Spleen (tissue), 13 donors: ENCODE measurements at places on chromosomes 11 and 22. TPM values are rescaled to one million over a fixed set of nuclear protein-coding genes. Genes with fewer than 3 reads are reported as not detected.

DNA sequence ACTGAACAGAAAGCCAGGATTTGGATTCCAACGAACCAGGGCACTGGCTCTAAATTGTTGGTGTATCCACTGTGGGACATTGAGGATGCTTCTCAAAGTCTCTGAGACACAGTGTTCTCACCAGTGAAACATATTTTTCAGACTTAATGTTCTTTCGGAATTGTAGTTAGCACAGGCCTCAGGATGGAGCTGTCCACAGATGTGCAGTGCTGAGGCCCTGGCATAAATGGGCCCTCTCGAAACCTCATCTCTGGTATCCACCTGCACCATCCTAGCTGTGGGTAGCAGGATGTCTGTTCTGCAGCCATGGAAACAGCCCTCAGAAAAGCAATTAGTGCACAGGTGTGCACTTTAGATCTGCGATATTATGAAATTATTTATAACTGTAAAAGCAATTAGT lies 656.8 kb downstream of the TBC1D22A start:
- no peak for DNase-seq

DNA sequence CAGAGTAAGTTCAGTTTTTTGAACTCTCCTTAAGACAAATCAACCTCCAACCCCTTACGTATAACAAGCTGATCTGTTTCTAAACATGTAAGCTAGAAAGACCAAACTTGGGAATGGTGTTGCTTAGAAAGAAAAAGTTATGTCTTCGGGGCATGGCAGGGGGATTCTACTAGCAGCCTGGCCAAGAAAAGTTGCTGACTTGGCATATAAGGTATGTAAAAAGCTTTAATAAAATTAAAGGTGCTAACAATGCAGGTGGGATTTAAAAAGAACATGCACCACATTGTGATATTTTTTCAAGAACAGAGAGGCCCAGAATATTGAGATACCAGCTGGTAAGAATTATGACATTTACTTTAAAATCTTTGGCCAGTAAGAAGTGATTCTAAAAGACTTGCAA lies 411.4 kb upstream of the CCDC90B start:
- DNase-seq: no peak

Gene XKR3
- not detected for total RNA-seq

Gene EI24
- 57.5 TPM for total RNA-seq

DNA sequence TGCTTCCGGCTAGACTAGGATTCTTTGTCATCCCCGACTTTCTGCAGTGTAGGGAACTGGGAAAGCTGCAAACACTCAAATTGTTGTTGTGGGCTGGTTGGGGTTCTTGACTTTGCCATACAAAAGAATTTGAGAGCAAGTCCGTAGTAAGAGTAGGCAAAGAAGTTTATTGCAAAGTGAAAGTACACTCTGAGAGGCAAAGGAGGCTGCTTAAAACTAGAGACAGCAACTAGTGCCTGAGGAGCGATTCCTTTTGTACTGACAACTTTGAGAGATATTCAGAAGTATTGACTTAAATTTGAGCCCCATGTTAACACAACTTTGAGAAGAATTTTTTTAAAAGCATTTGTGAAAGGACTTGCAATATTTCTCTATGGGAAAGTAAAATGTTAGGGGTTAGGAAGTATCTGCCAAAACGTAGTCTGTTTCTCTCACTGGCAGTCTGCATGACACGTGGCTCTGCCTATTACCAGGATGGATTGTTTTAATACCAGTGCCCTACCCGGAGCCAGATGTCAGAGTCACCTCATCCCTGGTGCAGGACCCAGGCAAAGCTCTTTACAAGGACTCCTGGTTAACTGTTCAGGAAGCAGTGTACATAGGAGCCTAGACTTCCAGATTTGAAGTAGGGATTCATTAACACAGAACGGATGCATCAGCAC lies 85.0 kb upstream of the CLPB start:
- no peak for DNase-seq

Gene RAG1
- 12.6 TPM for total RNA-seq

Gene TCN1
- 12.8 TPM for total RNA-seq

Gene C1QTNF6
- 8.7 TPM for total RNA-seq

- peak; percentile 10 for DNase-seq
These were observed 110.9 kb upstream of the GRK3 start for GRCh38 chr22:25453557-25453956.

DNA sequence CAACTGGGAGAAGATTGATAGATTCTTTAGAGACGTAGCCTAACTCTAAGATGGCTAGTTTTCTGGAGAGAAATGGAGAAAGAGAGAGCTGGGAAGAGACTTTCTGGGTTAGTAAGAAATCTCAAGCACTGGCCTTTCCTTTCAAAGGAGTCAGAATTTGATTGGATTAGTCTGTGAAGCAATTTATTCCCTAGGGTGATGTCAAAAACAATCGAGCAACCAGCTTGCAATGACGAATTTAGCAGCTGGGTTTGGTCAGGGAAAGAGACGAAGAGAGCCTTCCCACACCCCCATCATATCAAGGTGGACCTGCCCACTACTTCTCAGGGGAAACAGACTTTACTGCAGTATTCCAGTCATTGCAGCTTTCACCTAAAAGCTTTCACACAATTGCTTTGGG lies 10.8 kb downstream of the KRTAP5-6 start:
- peak; percentile 9 for DNase-seq

DNA sequence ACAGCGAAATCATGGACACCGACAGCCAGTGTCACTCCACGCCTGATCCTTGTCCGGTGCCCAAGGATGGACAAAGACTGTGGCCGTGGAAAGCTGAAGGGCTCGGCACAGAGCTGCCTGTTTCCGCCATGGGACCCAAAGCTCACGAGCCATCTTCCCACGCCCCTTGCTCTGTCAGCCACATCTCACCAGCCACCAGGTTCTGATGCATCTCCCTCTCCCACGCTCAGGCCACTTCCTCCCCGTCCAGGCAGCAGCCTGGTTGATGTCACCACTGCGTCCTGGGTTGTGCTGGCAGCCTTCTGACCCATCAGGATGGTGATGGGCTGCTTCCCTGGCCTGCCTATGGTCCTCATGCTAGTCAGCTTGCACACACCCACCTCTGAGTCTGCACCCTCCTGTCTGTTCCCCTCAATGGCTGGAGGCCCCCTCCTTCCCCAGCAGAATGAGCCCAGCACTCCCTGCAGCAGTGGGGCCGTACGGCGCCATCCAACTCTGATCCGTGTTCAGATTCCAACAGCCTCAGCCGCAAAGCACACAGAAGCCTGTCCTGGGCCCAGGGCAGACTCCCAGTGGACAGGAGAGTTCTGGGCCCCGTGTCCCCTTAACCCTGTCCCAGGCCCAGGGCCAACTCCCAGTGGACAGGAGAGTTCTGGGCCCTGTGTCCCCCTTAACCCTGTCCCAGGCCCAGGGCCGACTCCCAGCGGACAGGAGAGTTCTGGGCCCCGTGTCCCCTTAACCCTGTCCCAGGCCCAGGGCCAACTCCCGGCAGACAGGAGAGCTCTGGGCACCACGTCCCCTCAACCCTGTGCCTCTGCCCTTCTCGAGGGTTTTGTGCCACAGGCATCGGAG lies 259.5 kb downstream of the BRD1 start:
- DNase-seq: peak; percentile 45

DNA sequence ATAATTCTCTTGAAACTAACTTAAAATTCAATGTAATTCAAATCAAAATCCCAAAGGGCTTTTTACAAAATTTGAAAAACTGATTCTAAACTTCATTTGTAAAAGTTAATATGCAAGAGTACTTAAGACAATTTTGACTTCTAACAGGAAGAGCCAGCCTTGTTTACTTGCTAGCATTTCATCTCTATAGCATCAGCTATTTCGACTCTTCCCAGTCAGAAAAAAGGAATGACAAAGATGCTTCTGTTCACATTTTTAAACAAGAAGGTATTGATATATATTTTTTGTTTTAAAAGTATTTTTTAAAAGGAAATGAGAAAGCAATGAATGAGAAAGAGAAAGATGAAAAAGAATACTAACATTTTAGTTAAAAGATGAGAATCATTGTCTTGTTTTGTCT lies 16.4 kb downstream of the SLN start:
- DNase-seq: no peak

- DNase-seq: no peak
These were observed 54.9 kb downstream of the P4HA3 start for GRCh38 chr11:74256378-74257133.

GRCh38 chr22:43435851-43436811 lies 24.3 kb downstream of the MPPED1 start:
- peak; percentile 44 for DNase-seq

DNA sequence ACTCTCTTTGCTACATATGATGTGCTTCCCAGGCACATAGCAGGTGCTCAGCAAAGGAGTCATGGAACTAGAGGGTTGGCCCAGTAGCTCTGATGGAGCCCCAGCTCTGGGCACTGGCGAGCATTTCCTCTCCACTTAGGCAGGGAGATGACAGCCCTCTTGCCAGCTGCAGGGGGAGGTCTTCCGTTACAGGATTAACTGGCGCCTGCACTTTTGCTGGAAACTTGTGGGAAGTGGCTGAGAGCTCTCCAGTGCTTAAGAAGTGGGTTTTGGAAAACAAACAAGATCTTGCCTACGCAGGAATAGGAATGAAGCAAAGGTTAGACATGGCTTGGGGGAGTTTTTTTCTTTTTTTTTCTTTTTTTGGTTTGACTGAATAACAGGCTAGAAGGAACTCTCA lies 75.5 kb downstream of the MICAL2 start:
- no peak for DNase-seq

Gene RAG2
- not detected for total RNA-seq

DNA sequence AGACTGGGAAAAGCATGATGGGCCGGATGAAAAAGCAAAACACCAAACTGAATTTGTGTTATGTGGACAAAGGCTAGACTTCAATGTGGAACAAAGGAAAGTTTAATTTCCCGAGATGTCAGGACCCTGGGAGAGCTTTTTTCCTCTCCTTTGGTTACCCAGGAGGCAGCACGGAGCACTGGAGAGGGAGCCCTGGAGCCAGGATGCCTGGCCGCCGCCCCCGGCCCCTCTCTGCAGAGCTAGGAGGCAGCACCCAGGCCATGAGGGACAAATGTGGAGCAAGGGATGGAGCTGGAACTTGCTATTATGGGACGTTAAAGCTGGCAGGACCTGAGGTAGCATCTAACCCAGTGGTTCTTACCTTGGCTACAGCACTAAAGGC lies 108.9 kb downstream of the MORC2 start:
- peak; percentile 37 for DNase-seq

DNA sequence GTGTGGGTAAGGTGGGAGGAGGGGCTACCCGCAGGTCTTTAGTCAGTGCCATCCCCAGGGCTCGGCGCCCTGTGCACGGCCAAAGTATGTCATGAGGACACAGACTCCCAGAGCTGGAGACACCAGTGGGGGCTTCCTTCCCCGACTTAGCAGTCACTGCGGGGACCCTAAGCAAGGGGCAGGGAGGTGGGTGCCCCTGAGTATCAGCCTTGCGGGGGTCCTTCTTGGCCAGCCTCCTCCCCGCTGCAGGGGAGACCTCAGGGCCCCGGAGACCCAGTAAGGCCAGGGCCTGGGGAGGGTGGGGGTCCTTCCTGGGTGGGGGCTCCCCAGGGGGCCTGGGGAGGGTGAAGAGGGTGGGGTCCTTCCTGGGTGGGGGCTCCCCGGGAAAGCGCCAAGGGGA lies 673.8 kb downstream of the BRD1 start:
- peak; percentile 55 for DNase-seq
